NCI-H1436 treated with DMSO at 0.1 percent for 48 hours (cell line): ENCODE measurements at places on chromosomes 6 and 20.

GRCh38 chr6:30640481-30640880 is 6.5 kb upstream of the C6orf136 start:
- DNase-seq, result no peak

GRCh38 chr6:101605874-101606273 is 212.4 kb downstream of the GRIK2 start:
- no peak for DNase-seq

GRCh38 chr6:130034378-130035146 is 16.2 kb downstream of the L3MBTL3 start:
- no peak for DNase-seq

- no peak for DNase-seq
These were observed 25.8 kb downstream of the CDKAL1 start for GRCh38 chr6:20559924-20560551.

- no peak for DNase-seq
These were observed 481.8 kb downstream of the TFAP2B start for GRCh38 chr6:51300510-51300909.

GRCh38 chr6:17744019-17744756 is 37.5 kb upstream of the NUP153 start:
- DNase-seq, result no peak

GRCh38 chr6:129871221-129871620 is 10.1 kb upstream of the TMEM244 start:
- no peak for DNase-seq

DNA sequence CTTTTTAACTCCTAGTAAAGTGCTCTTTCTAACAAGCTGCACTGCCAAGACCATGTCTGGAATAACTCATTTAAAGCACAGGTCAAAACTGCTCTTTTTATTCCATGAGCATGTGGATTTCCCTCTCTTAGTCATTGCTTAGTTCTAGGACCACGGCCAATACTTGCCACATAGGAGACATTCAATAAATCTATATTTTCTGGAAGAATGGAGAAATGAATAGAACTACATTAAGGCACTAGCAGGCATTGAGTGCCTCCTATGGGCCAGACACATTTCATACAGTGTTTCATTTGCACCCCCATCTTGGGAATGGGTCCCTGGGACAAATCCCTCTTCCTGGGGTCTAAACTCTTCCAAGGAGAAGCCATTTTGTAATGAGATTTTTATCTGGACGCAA is 552.8 kb upstream of the CITED2 start:
- no peak for DNase-seq

- no peak for DNase-seq
These were observed 444.8 kb upstream of the PLCB4 start for GRCh38 chr20:8624046-8624445.

- DNase-seq, result no peak
These were observed 204.5 kb upstream of the TAB2 start for GRCh38 chr6:149112976-149113375.

DNA sequence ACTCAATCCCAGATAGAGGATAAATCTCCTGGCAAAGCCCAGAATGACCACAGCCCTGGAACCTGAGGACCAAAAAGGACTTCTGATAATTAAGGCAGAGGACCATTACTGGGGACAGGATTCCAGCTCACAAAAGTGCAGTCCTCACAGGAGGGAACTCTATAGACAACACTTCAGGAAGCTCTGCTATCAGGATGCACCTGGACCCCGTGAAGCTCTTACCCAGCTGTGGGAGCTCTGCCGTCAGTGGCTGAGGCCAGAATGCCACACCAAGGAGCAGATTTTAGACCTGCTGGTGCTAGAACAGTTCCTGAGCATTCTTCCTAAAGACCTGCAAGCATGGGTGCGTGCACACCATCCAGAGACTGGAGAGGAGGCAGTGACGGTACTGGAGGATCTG is 992 bp downstream of the ZSCAN16 start:
- DNase-seq, result no peak

GRCh38 chr6:144632266-144632665 is 347.1 kb downstream of the UTRN start:
- no peak for DNase-seq

DNA sequence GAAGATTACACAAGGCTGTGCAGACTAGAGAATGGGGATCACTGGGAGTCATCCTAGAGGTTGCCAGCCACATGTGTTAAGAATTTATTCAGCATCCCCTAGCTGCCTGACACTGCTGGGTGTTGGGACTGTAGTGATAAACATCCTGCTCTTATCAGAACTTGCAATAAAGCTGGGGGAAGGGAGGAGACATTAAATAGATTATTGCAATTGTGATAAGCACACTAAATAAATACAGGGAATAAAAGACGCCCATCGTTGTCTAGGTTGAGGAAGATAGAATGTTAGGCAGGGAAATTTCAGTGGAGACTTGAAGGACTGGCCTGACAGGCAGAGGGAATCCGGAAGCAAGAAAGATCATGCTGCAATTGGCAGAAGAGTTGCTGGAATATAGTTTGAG is 33.2 kb upstream of the TRAM2 start:
- DNase-seq, result no peak

DNA sequence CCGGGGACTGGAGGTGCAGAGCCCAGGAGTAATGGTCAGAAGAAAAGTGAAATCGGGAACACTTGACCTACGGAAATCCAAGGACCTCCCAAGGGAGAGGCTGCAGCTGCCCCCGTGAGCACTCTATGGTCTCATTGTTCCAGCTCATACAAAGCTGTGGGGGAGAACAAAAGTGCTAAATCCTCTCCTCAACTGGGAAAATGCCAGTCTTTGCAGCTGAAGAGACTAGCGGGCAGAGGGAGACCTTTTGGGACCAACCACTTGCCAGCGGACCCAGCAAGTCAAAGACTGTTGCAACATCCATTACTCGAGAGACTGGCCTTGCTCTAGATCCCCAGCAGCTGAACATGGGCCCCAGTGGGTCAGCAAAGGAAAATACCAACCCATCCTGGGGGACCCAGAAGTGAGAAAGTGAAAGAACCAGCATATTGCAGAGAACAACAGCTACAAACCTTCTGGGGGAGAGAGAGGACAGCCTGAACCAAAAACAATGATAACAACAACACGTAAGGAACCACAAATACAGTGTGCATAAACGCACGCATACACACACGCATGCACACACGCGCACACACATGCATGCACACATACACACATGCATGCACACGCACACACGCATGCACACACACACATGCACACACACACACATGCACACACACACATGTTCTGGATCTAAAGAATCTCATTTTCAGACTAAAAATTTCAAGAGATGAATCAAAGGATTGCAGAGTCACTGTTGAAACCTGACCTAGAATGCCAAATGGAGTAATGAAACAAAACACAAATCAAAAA is 24.7 kb upstream of the ELMO2 start:
- no peak for DNase-seq

- DNase-seq, result no peak
These were observed 1028.3 kb upstream of the EYS start for GRCh38 chr6:66735106-66735890.

DNA sequence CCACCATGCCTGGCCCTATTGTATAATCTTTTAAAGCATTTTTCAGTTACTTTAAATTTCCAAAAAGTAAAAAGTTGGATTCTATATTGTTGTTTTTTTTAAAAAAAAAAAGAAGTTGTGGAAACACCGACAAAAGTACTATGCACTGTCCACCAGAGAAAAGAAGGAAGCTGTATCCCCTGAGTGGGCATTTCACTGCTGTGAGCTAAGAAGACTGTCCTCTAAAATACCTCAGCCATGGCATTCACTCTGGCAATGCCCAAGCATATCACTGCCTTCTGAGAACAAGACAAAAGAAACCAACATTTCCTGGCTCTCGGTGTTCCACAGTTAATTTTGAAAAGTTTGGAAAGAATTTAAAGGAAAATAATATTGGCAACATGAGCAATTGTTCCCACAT is 117.8 kb downstream of the IPCEF1 start:
- DNase-seq, result no peak

DNA sequence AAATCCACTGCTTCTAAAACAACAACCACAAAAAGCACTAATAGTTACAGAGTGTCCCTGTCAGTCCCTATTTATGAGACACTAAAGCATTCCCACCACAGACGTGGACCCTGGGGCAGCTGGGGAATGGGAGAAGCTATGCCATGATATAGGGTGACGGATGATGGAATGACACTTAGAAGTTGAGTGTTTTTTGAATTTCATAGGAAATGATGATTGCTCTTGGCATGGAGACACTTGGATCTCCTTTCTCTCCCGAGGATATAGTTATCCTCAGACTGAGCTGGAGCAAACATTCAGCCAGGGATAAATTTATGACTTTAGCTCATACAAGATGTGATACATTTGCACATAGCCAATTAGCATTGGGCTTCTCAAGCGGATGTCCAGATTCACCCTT is 151.2 kb downstream of the EDN3 start:
- DNase-seq, result no peak

DNA sequence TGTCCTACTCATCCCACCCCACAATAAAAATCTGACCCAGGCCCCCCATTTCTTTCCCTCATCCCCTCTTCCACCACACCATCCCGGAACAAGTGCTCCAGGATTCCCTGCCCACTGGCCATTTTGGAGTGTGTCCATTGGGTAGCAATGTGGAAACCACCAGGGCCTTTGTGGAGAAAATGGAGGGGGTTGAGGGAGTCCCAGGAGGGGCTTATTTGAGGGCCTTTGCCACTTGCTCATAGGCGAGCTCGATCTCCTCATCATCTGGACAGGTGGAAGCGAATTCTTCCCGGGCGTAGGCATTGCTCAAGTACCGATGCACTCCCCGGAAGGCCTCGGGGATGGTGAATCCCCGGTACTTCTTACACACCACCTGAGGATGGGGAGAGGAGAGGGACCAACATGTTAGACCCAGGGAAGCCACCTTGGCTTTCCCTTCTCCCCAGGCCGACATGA is 1.6 kb upstream of the DDAH2 start:
- no peak for DNase-seq

DNA sequence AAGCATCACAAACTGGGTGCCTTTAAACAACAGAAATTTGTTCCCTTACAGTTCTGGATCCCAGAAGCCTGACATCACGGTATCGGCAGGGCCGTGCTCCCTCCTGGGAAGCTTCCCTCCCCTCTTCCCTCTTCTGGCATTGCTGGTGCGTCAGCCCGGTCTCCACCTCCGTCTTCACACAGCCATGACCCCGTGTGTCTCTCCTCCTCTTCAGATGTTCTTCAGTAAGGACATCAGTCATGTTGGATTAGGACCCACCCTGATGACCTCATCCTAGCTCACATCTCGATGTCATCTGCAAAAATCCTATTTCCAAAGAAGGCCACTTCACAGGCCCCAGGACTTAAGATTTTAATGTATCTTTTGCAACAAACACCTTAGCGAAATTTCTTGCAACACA is 38.4 kb upstream of the TBXT start:
- no peak for DNase-seq

GRCh38 chr20:63957690-63958441 is 1.6 kb upstream of the UCKL1 start:
- DNase-seq, result no peak

- DNase-seq, result no peak
These were observed 3.9 kb upstream of the MRPS10 start for GRCh38 chr6:42221546-42221945.

DNA sequence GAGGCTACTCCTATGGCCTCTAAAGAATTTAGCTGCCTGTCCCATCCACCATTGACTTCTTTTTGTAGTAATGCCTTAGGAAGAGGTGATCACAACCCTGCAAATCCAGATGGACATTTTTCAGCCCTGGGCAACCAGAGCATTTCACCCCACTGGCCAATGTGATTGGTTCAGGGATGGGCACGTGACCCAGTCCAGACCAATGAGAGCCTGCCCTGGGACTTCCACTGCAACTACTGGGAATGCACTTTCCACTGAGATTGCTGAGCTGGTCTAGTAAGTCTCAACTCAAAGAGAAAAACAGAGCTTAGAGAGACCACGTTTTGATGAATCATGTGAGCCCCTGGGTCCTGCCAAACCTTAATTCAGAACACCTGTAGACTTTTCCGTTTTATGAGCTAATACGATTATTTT is 8.9 kb upstream of the UBE2V1 start:
- no peak for DNase-seq

- no peak for DNase-seq
These were observed 33.1 kb upstream of the SEC63 start for GRCh38 chr6:107991061-107991460.

DNA sequence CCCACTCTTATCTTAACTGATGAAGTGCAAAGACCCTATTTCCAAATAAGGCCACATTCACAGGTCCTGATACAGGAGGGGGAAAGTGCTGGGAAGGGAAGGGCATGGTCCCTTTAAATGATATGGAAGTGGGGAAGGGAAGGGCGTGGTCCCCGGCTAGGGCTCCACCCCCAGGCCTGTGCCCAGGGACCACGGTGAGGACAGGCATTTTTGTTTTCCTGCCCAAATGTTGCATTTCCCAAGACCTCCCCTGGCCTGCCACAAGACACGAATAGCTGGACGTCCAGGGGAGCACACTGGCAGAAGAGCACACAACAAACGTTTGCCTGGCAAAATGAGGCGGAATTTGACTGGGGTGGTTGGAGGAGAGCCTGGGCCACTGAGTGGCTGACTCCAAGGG is 16.1 kb upstream of the HFE start:
- DNase-seq, result no peak

DNA sequence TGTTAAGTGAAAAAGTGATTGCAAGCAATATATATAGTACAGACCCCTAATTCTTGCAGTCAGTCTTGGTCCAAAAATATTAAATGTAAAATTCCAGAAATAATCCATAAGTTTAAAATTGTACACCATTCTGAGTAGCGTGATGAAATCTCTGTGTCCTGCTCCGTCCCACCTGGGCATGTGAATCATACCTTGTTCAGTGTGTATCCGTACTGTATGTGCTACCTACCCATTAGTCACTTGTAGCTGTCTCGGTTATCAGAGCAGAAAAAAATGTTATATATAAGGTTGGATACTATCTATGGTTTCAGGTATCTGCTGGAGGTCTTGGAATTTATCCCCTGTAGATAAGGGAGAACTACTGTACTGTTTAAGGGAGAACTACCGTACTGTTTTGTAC is 16.3 kb downstream of the IRAK1BP1 start:
- no peak for DNase-seq

- no peak for DNase-seq
These were observed 11.8 kb downstream of the DUSP22 start for GRCh38 chr6:303948-304558.

- DNase-seq, result no peak
These were observed 71.5 kb downstream of the CRYBG1 start for GRCh38 chr6:106431972-106432371.

DNA sequence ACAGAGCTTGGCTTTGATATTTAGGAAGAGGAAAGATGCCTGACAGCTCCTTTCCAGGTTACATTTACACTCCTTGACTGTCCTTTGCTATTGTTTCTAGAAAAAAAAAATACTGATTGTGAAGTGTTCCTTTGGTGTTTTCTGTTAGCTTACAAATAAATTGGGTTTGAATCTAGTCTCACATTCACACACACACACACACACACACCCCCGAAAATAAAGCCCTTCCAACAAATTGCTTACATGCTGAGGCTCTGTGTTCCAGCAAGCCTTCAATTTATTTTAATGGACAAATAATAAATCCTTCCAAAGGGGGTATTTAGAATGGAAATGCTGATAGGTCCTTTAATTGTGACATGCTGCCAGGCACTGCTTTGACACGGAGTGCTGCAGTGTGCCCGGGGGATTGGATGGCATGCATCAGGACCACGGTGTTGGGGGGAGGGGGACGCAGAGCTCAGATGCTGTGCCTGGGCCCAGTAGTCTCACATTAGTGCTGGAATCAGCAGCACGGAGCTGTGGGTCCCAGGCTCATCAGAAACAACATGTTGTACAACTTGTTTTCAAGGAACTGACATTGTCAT is 199.9 kb downstream of the CD83 start:
- no peak for DNase-seq

GRCh38 chr6:34559651-34560365 is 3.7 kb upstream of the SPDEF start:
- DNase-seq, result no peak
